Non-pigmented ciliary epithelial cell (primary cell): ENCODE measurements at places on chromosomes 5 and 9.

DNA sequence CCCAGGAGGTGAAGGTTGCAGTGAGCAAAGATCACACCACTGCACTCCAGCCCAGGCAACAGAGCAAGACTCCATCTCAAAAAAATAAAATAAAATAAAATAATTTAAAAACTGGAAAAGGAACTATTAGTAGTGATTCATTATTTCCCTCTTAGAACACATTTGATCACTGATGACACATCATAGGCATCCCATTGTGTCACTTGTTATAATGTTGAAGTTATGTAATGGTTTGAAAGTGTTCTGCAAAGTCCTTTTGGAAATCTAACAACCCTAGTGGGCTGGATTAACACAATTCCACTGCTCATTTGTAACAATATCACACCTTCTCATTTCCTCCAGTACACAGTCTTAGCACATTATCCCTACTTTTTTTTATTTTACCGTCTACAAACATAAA lies 81.8 kb upstream of the LMNB1 start:
- DNase-seq = no peak

GRCh38 chr5:134576386-134577021 lies 51.0 kb downstream of the JADE2 start:
- no peak for DNase-seq

DNA sequence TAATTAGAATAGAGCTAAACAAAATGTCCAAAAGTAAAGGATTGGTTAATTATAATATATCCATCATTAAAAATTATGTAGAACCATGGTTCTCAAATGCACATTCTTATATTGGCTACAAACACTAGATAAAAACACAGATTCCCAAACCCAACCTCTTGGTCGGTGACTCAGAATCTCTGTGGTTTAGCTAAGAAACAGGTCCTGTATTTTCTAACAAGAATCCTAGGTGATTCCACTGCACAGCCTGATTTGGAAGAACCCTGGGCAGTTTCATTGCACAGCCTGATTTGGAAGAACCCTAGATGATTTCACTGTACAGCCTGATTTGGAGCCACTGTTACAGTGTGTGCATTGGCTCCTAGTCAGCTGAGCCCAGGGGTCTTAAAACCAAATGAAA lies 67.9 kb downstream of the KIAA1958 start:
- no peak for DNase-seq

- DNase-seq = no peak
These were observed 228.8 kb upstream of the TYRP1 start for GRCh38 chr9:12464400-12464799.

DNA sequence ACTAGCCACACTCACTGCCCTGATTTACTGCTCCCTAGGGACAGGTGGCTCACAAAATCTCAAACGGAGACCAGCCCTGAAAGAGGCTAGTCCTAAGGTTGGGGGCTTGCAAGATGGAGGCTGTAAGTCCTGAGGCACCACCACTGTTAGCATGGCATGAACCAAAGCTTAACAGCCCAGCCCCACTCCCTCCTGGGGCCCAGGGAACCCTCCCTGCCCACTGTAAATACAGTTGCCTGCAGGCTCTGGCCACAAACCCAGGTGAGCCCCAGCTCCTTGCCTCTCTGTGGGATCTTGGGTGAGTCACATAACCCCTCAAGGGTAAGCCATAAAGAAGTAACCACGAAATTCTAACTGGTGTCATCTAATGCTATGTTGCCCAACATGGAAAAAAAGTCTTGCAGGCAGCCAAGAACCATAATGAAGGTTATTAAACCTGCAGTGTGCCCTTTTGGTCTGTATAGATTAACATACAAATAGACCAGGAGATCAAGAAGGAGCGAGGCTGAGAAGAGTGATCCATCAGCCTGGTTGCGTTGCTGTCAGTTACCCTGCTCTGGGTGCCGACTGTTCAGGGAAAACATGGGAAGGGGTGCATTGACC lies 1.7 kb upstream of the POMT1 start:
- peak; percentile 6 for DNase-seq

DNA sequence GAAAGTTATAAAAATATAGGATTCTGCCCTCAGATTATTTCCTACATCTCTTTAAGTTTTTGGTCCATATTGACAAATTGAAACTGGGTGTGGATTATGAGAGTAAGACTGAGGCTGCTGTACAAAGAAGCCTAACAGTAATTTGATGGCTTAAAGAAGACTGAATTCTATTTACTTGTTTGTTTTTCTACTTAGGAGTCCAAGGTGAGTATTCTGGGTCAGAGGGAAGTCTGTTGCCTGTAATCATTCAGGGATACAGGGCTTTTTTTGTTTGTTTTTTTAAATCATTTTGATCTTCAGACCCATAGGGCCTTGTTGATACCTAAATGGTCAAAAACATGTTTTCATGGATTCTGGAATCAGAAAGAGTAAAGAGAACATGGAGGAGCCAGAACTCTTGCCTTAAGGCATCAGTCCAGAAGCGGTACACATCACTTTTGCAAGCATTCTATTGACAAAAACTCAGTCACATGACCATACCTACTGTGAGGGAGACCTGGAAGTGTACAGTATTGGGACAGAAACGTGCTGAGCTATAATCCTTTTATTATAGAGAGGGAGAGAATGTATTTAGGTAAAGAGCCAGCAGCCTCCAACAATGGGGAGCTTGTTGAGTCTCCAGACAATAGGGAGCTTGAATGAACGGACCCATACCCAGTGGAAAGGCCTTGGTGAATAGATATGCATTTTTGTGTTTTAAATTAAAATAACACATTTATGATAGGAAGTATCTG lies 102.7 kb downstream of the LRRC70 start:
- DNase-seq = no peak

GRCh38 chr5:158807946-158808345 lies 291.8 kb downstream of the EBF1 start:
- DNase-seq = no peak

- DNase-seq = no peak
These were observed at the start of gene PDLIM4 for GRCh38 chr5:132257131-132258101. PDLIM4 (plus strand) TSS chr5:132257696; CDS start chr5:132257735, 39 bp downstream.

- DNase-seq = no peak
These were observed 6.9 kb downstream of the NKD2 start for GRCh38 chr5:1015507-1015906.

- no peak for DNase-seq
These were observed 359.3 kb downstream of the HTR1A start for GRCh38 chr5:63602971-63603370.

GRCh38 chr9:81474792-81475191 lies 214.6 kb downstream of the TLE1 start:
- DNase-seq = no peak

- no peak for DNase-seq
These were observed 352.0 kb downstream of the KCTD16 start for GRCh38 chr5:144522698-144523097.

GRCh38 chr5:157549283-157549629 lies 26.3 kb downstream of the ADAM19 start:
- DNase-seq = no peak

- DNase-seq = no peak
These were observed 694 bp upstream of the UAP1L1 start for GRCh38 chr9:137076636-137077009.

GRCh38 chr9:93684806-93685543 lies 108.6 kb downstream of the PHF2 start:
- no peak for DNase-seq

DNA sequence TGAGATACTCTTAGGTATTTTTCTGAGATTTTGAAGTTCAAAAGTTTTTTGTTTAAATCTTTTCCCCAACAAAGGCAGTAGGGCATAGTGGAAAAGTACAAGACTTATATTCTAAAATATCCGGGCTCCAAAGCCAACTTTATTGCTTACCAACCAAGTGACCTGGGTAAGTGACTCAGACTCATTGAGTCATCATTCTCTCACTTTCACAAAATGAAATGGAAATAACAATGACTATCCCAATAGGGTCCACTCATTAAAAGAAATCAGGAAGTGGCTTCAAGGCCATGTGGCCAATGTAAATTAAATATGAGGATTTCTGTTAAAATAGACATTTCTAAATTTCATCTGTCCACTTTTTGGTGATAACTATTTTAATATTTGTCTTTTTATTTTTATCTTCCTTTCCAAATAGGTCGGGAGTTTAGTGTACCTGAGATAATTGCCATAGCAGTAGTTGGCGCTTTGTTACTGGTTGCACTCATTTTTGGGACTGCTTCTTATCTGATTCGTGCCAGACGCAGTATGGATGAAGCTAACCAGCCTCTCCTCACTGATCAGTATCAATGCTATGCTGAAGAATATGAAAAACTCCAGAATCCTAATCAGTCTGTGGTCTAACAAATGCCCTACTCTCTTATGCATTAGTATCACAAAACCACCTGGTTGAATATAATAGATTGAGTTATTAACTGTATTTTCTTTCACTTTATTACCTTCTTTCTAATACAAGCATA lies 15.5 kb downstream of the TYRP1 start:
- peak; percentile 55 for DNase-seq
